Activated T-cell treated with anti-CD3 and anti-CD28 coated beads for 1 hour (primary cell): ENCODE measurements at places on chromosomes 4 and X.

DNA sequence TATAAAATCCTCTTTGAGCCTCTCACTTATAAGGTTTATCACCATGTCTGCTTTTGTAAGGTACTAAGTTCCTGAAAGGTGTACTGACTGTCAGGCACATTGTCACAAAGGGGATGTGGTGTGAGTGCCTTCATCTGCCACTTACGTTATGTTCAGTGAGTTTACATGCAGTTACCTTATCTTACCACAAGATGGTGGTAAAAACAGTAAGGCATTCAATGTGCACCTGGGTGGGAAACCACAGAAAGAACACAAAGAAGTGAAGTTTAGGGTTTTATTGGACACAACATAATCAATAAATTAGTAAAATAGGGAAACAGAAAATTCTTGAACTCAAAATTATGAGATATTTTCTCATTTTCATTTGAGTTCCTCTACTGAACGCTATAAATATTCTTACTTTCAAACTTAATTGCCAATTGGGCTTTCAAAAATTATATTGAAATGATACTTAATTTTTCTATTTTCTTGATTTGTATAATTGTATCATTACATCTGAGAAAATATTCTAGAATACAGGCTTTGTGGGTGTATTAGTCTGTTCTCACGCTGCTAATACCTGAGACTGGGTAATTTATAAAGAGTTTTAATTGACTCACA, 650.8 kb downstream of the PCDH7 start:
- no peak for DNase-seq

GRCh38 chr4:588351-588849, 12.3 kb upstream of the TMEM271 start:
- DNase-seq, result no peak

- no peak for DNase-seq
Observed at GRCh38 chrX:133053861-133054598, 42.9 kb downstream of the USP26 start.

DNA sequence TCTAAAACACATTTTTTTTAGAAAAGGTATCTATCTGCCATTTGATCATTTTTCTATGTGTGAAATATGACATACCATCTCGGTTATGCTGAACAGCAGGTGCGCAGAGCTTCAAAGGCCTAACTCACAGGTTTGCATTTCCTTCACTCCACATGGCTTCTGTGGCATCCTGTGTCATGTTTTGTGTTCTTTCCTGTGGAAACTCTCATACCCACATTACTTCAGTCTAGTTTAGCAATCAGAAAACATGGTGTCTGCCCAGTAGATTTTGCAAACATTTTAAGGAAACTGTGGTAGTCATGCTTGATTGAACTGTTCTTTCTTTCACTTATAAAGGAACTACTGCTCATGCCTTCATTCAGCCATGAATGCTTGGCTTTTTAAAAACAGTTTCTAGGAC, 11.3 kb upstream of the ARAP2 start:
- DNase-seq, result peak; percentile 24

DNA sequence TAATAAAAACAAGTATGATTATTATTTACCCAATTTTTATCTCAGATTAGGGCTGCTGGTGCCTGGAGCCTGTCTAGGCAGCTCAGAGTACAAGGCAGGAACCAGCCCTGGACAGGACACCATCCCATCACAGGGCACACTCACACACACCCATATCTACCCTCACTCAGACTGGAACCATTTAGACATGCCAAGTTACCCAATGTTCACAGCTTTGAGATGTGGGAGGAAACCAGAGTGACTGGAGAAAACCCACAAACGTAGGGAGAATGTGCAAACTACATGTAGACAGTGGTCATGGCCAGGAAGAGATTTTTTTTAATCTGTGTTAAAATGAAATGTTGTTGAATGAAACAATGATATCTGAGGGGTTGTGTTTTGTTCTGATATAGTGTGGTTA, 35.7 kb upstream of the ADGRA3 start:
- DNase-seq, result no peak

GRCh38 chr4:52172166-52172565, 121.1 kb downstream of the SPATA18 start:
- DNase-seq, result no peak

DNA sequence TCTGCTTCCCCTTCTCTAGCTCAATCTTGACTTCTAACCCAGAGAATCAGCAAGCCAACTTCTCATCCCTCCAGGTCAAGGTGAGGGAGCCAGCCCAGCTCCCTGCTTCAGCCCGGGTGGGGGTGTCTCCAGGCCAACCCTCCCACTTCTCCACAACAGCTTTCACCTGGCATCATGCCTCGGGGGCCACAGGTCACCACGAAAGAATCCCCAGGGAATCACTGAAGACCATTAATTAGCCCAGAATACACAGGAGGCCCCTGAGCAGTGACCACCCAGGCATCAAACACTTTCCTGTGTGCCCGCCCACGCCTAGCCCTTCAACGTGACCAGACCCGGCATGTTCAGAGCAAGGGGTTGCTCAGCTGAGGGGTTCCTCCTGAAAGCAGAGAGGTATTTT, 646.7 kb downstream of the BCOR start:
- no peak for DNase-seq

GRCh38 chr4:180808862-180809261, 1434.3 kb upstream of the TENM3 start:
- no peak for DNase-seq

DNA sequence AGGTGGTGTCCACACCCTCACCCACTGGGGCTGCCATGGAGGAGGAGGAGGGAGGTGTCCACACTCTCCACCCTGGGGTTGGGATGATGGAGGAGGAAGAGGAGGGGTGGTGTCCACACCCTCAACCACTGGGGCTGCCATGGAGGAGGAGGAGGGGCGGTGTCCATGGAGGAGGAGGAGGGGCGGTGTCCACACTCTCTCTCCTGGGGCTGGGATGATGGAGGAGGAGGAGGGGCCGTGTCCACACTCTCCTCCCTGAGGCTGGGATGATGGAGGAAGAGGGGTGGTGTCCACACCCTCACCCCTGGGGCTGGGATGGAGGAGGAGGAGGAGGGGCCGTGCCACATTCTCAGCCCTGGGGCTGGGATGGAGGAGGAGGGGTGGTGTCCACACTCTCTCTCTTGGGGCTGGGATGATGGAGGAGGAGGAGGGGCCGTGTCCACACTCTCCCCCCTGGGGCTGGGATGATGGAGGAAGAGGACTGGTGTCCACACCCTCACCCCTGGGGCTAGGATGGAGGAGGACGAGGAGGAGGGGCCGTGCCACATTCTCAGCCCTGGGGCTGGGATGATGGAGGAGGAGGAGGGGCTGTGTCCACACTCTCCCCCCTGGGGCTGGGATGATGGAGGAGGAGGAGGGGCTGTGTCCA, 231.7 kb downstream of the CRLF2 start:
- no peak for DNase-seq

- no peak for DNase-seq
Observed at GRCh38 chr4:143411527-143412419, 75.1 kb downstream of the GAB1 start.

DNA sequence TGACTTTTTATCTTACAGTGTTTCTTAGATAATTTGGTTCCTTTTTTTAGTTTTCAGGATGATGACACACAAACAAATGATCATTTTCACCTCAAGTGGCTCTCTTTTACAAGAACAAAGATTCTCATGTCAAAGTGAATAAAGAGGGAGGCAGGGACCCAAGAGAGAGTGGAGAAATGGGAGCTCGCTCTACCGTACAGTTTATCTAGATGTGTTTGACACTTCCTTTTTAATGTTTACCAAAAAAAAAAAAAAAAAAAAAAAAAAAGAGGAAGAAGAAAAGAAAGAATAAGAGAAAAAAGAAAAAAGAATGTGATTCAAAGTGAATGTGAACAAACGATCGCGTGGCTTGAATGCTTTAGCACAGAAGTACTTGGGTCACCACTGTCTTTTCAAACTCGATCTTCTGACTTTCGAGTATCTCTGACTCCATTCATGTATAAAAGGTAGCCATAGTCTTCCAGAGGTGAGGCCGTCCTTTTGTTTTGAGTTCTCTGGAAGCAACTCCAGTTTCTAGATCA, 75.6 kb upstream of the GRXCR1 start:
- DNase-seq, result no peak

DNA sequence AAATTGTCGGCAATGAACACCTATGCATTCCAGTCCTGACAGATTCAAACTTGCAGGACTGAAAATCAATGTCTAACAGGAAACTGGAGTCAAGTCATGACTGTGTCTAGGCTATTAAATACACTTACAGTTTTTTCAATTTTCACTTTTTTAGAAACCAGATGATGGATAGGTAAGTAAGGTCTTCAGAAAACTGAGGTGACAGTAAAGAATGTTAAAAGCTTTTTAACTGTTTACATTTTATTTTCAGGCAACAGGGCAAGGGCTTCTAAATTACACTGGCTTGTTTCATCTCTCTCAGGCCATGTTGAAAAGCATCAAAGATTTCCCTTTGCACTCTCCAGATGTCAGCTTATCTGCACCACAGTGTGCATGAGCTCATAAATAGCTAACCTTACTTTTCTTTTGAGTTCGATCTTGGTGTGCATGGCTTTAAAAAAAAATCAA, 65.2 kb downstream of the SEC24D start:
- no peak for DNase-seq

DNA sequence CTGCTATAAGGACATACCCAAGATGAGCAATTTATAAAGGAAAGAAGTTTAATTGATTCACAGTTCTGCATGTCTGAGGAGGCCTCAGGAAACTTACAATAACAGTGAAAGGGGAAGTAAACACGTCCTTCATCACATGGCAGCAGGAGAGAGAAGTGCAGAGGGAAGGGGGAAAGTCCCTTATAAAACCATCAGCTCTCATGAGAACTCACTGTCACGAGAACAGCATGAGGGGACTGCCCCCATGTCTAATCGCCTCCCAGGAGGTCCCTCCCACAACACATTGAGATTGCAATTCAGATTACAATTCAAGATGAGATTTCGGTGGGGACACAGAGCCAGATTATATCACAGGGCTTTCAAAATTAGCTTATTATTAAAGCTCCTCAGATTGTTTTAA, 209.5 kb upstream of the PPP3CA start:
- no peak for DNase-seq

- DNase-seq, result no peak
Observed at GRCh38 chr4:115973768-115974167, 860.3 kb upstream of the NDST4 start.

- DNase-seq, result no peak
Observed at GRCh38 chr4:114924311-114924710, 189.1 kb downstream of the NDST4 start.

GRCh38 chr4:26907731-26908599, 47.3 kb downstream of the STIM2 start:
- no peak for DNase-seq

- no peak for DNase-seq
Observed at GRCh38 chr4:149296084-149296483, 519.6 kb downstream of the IQCM start.

- DNase-seq, result no peak
Observed at GRCh38 chrX:20147561-20147960, 5.9 kb upstream of the EIF1AX start.

- no peak for DNase-seq
Observed at GRCh38 chr4:829761-830600, 4.1 kb upstream of the CPLX1 start.

GRCh38 chr4:139907001-139907809, 241.6 kb downstream of the MGST2 start:
- DNase-seq, result no peak

DNA sequence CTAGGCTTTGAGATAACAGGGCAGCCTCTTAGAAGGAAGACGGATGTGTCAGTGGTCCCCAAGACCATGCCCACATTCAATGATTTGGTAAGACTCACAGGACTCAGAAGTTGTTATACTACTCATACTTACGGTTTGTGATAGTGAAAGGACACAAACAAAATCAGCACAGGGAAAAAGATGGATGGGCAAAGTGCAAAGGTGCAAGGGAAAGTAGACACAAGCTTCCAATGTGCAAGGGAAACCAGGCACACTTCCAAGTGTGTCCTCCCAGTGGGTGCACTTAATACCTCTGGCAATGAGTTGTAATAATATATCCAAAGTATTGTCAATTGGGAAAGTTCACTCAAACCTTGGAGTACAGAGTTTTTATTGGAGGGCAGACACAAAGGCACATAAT, 53.8 kb upstream of the VCX start:
- DNase-seq, result no peak

DNA sequence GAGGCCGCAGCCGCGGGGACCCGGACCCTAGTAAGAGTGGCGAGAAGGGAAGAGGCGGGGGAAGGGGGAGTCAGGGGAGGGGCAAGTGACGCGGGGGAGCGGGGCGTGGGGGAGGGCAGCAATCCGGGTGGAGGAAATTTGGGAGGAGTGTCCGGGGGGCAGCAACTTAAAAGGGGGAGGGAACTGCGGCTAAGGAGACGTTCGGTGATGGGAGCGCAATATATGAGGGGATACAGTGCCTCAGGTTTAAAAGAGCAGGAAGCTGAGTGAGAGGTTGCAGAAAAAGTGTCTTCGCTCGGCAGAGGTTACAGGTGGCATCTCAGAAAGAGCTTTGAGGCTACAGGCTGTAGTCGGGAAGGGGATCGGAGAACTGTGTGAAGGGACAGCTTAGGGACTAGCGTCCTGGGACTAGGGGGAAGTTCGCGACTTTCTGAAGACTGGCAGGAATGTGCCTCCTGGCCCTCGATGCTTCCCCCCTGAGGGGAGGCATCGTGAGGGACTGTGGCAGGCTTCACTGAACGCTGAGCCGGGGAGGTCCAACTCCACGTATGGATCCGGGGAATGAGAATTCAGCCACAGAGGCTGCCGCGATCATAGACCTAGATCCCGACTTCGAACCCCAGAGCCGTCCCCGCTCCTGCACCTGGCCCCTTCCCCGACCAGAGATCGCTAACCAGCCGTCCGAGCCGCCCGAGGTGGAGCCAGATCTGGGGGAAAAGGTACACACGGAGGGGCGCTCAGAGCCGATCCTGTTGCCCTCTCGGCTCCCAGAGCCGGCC, 519 bp downstream of the FOXO4 start:
- no peak for DNase-seq

DNA sequence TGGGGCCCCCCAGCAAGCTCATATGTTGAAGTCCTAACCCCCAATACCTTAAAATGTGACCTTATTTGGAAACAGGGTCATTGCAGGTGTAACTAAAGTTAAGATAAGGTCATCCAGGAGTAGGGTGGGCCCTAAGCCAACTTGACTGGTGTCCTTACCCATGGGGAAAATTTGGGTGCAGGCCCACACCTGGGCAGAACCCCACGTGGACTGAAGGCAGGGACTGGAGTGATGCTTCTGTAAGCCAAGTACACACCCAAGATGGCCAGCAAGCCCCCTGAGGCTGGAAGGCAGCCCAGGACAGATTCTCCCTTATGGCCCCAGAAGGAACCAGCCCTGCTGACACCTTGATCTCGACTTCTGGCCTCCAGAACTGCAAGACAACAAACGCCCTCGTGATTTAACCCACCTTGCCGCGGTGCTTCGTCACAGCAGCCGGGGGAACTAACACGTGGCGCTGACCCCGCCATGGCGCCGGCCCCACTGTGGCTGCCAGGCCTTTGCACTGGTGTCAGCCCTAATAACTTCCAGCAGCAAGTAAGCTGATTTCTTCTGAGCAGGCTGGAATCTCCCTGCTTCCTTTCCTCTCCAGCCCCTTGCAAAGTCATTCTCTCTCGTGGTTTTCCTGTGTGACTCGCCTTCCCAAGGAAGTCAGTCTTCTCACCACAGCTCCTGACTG, 23.2 kb upstream of the MXD4 start:
- no peak for DNase-seq

GRCh38 chr4:59200992-59201391, 1999.1 kb upstream of the ADGRL3 start:
- DNase-seq, result no peak
